Lower lobe of right lung (tissue), 2 donors: ENCODE measurements at places on chromosomes 13 and 19. TPM values are rescaled to one million over a fixed set of nuclear protein-coding genes. Genes with fewer than 3 reads are reported as not detected.

DNA sequence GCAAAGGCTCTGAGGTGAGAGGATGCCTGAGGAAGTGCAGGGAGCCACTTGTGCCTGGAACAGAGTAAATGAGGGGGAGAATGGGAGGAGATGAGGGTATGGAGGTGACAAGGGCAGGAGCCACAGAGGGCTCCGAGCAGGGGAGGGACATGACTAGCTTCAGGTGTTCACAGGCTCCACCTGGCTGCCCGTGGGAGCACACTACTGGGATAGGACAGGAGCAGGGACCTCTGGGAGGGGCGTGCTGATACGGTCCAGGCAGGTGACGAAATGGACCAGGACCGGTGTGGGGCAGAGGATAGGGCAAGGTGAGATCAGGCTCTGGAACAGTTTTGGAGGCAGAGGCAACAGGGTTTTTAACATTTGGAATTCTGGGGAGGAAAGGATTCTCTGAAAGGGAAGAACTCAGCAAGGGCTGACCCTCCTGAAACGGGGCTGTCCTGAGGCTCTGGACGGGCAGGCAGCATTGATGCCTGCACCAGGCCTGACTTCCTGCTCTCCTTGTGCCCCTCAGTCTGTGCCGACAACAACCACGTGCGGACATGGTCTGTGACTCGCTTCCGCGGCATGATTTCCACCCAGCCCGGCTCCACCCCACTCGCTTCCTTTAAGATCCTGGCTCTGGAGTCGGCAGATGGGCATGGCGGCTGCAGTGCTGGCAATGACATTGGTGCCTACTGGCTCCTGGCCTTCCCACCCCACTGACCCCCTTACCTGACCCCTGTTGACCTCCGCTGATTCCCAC, 11.6 kb downstream of the SHKBP1 start:
- no peak for DNase-seq

- DNase-seq = peak; percentile 78
Observed at GRCh38 chr19:34480971-34481841, at the start of gene WTIP. TSS of gene WTIP (plus strand) at chr19:34481758. CDS start at chr19:34481975, 217 bp downstream.

GRCh38 chr13:19713186-19713965, 69.4 kb downstream of the PSPC1 start:
- no peak for DNase-seq

The GJB6 gene
- total RNA-seq = not detected

DNA sequence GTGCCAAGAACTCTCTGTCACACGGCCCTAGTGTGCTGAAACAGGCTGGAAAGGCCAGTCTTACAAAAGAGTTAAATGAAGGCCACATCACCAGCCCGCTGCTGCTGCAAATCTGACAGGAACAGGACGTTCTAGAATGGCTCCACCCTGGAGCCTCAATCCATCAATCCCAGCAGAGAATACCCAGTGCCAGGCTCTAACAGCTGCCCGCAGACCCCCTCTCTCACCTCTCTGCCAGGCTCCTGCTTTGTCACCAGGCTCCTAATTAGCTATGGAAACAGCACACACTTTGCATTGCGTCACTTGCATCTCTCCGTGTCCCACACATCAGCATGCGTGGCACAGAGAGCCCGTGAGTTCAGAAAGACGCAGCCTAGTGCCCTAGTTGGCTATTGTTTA, 314.1 kb downstream of the FOXO1 start:
- no peak for DNase-seq

- no peak for DNase-seq
Observed at GRCh38 chr13:31011901-31012654, 79.6 kb downstream of the TEX26 start.

DNA sequence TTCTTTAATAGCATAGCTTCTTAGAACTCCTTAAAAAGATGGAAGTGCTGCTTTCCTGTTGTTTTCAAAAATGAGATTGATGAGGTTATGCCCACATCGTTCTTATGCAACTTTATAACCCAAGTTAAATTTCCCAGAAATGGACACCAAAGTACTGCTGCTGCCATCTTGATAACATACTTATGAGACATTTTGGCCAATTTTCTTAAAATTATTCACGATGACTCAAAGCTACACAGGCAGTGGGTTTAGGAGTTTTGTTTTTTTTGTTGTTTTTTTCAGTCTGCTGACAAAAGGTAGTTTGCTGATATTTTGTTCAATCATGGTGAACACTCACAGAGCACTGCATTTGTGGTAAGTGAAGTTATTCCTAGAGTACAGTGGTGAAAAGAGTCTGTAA, 54.9 kb upstream of the RFC3 start:
- DNase-seq = no peak

The SIGLECL1 gene
- not detected for total RNA-seq

GRCh38 chr19:34838248-34838647, 65.2 kb upstream of the ZNF599 start:
- DNase-seq = no peak

- no peak for DNase-seq
Observed at GRCh38 chr19:51511353-51511752, 9.8 kb upstream of the SIGLEC12 start.

DNA sequence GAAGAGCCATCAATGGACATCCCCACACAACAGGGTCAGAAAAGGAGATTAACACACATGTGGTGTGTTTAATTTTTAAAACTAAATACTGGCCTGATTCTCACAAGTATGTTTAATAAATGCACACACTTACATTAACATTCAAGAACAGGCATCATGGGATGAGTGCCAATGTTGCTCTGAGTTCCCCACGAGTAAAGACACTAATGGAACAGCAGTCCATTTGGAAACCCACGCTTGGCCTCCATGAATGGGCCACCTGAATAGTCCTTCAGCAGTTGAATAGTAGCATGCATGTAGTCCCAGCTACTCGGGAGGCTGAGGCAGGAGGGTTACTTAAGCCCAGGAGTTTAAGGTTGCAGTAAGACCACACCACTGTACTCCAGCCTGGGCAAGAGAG, 195.2 kb upstream of the IPO5 start:
- no peak for DNase-seq

DNA sequence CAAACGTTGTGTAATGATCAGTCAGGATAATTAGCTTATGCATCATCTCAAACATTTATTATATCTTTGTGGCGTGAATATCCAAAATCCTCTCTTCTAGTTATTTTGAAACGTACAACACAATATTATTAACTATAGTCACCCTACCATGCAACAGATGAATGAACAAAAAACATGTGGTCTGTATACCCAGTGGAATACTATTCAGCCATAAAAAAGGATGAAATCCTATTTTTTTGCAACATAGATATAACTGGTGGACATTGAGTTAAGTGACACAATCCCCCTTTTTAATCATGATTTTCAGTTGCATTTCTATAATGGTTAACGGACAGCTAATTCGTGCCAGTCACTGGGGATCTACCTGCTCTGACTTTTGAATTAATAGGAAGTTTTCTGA, 145.6 kb downstream of the SOX1 start:
- DNase-seq = no peak

- DNase-seq = no peak
Observed at GRCh38 chr13:110610955-110611595, 4.3 kb upstream of the NAXD start.

The ZNF865 gene
- total RNA-seq = 16.5 TPM

The ZNF626 gene
- total RNA-seq = 14.0 TPM

The TTYH1 gene
- total RNA-seq = not detected

- DNase-seq = no peak
Observed at GRCh38 chr13:24269821-24270220, 39.6 kb upstream of the C1QTNF9 start.

The CDX2 gene
- total RNA-seq = not detected

The ZNF442 gene
- total RNA-seq = 2.5 TPM

DNA sequence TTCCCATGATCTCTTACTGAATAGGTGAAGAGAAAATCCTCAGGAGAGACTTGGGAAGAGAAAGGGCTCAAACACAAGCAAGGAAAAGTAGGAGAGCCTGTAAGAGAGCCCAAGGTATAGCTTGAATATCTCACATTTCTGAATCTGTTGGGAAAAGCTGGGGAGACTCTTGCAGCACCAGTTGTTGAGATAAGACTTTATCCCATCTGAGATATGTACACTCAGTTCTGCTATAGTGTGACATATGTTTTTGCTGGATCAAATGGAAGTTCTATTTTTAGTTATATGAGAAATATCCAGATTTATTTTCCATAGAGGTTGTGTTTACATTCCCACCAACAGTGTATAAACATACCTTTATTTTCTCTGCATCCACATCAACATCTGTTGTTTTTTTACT, 246.1 kb downstream of the NDFIP2 start:
- DNase-seq = no peak

- DNase-seq = no peak
Observed at GRCh38 chr19:56619121-56619520, 23.8 kb upstream of the SMIM17 start.

GRCh38 chr13:31046711-31047279, 114.3 kb downstream of the TEX26 start:
- no peak for DNase-seq

The CYP2S1 gene
- total RNA-seq = 11.0 TPM

The ZNF415 gene
- total RNA-seq = 4.0 TPM

The PEG3 gene
- 5.0 TPM for total RNA-seq

GRCh38 chr13:101415358-101416174, 742 bp downstream of the NALCN start:
- no peak for DNase-seq

The CGB3 gene
- not detected for total RNA-seq

GRCh38 chr19:31991984-31992655, 353.3 kb upstream of the ZNF507 start:
- DNase-seq = no peak

- DNase-seq = no peak
Observed at GRCh38 chr19:45922281-45922680, 7.7 kb upstream of the NANOS2 start.
